NCI-H2081 (cell line): ENCODE measurements at places on chromosomes 13 and 19.
A peak's percentile ranks its signal among the peaks of the same experiment; 100 is the strongest.

DNA sequence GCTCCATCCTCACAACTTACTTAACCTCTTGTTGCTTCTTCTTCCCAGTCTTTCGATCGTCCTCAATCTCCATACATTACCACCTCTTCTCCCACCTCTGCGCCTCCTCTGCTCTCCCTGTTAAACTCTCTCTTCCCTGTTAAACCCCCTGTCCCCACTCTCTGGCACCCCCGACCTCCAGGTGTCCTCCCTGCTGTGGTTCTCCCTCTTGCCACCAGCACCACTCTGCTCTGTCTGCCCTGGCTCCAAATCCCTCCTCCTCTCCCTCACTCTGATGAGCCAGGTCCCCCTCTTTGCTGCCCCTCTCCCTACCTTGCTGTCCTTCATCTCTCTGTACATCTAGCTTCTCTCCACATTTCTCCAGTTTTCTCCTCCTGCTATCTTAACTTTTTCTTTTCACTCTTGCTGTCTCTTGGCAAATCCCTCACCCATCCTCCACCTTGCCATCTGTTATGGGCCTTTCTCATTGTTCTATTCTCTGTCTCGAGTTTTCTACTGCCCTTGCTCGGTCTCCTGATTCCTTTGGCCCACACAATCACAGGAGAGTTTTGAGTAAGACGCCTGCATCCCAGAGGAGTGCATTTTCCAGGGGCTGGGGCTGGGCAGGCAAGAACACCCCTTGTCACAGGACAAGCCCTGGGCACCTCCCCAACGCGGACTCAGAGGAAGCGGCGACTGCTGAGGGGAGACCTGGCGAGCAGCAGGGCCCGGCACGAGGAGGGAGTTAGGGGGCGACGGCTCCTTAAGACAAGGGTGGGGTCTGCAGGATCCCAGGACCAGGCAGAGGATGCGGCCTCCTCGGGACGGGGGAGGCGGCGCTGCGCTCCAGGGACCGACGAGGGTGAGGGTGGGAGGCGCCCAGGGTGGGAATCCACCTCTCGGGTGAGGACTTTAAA is 21.4 kb upstream of the ERVV-1 start:
- no peak for DNase-seq

DNA sequence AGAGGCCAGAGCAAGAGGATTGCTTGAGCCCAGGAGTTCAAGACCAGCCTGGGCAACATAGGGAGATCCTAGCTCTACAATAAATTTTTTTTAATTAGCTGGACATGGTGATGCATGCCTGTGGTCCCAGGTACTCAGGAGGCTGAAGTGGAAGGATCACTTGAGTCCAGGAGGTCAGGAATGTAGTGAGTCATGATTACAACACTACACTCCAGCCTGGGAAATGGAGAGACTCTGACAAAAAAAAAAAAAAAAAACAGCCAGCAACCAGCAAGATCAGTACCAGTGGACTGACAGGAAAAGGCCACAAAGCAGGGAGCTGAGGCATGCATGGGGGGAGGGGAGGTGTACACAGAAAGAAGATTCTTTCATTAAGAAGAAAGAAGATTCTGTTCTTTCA is 52.7 kb upstream of the RFXAP start:
- DNase-seq, result no peak

DNA sequence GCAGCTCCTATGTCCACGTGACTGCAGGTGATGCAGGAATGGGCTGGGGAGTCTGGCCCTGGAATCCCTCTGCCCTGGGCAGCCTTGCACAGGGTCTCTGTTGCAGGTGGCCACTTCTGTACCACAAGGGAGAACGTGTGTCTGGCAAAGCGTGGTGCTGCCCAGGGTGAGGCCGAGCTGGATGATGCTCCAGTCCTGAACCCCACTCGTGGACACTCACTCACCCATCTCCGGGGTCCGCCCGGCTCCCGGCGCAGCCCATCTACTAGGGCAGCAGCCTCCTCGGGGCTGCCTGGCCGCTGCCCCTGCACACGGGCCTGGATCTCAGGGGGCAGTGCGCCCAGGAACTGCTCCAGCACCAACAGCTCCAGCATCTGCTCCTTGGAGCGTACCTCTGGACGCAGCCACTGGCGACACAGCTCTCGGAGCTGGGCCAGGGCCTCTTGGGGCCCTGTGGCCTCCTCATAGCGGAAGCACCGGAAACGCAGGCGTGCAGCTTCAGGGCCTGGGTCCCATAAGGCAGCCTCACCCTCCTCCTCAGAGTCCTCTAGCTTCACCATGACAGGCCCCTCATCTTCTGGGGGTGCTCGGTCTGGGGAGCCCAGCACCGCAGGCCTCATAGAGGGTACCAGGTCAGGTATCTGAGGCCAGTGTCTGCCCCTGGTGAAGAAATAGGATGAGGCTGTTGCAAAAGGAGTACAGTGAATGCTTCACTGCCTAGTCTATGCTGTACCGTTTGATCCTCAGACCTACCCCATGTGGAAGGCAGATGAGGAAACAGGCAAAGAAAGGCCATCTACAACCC is 2.2 kb downstream of the MZF1 start:
- no peak for DNase-seq

DNA sequence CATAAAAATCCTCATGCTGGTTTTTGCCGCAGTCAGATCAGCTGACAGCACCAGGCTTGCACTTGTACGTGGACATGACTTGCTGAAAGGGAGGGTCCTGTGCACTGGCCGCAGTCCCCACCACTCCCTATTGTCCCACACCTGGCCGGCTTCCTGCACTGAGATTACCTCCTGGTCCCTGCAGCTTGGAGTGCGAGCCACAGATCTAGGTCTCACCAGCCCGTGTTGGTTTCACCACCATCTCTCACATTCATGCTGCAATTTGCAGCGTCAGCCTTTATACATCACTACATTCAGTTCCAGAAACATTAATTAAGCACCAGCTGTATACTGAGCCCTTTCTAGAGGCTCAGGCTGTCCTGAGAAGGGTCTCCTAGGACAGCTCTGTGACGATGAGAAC is 15.0 kb upstream of the CD22 start:
- no peak for DNase-seq

- no peak for DNase-seq
Observed at GRCh38 chr13:27481766-27482165, 31.4 kb upstream of the MTIF3 start.

- DNase-seq, result no peak
Observed at GRCh38 chr13:36038785-36039555, 92.2 kb downstream of the DCLK1 start.

DNA sequence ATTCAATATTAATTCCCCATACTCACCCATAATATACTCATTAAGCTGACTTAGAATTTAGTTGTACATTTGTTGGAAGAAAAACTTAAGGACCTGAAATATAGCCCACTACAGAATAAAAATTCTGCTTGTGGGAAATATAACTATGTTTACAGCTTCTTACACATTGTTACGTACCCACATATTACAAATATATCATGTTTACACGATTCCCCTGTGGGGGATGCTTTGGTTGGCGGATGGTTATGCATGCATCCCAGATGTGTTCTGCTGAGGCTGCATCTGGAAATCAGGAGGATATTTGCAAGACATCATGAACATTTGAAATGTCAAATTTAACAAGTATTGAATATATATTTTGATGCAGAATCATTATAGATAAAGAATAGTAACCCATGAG is 79.5 kb upstream of the KL start:
- no peak for DNase-seq

DNA sequence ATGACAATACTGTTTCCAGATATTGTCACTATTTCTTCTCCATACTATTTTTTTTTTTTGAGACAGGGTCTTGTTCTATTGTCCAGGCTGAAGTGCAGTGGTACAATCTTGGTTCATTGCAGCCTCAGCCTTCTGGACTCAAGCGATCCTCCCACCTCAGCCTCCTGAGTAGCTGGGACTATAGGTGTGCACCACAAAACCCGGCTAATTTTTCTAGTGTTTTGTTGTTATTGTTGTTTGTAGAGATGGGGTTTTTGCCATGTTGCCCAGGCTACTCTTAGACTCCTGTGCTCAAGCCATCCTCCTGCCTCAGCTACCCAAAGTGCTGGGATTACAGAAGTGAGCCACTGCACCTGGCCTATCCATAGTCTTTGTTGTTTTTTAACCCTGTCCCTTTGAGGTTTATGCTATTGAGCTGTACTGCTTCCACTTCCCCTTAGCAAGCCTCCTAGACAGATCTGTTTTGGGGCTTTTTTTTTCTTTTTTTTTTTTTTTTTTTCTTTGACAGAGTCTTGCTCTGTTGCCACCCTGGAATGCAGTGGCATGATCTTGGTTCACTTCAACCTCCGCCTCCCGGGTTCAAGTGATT is 27.6 kb upstream of the MAP3K10 start:
- no peak for DNase-seq

- no peak for DNase-seq
Observed at GRCh38 chr19:13926715-13927114, 11.5 kb downstream of the PODNL1 start.

GRCh38 chr13:51237386-51237785 is 15.2 kb downstream of the FAM124A start:
- DNase-seq, result no peak

- no peak for DNase-seq
Observed at GRCh38 chr13:34462843-34463242, 479.2 kb upstream of the NBEA start.

- DNase-seq, result no peak
Observed at GRCh38 chr19:2089727-2090053, 6.4 kb downstream of the MOB3A start.

DNA sequence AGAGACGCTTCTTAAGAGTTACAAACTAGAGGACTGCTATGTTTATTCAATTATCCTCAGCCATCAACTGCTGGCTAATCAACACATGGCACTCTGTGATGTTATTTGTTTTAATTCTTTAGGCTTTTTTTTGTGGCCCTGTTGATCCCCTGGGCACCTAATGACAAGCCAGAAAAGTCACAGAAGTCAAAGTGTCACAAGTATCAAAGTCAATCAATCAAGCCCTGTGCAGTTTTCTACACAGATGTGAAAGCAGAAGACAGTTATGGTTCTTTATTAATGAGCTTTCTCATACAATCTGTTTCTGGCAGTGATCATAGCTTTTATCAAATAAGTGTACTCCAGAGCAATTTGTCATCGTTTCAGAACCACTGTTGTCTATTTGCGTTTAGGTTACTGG is 34.3 kb downstream of the MYO16 start:
- no peak for DNase-seq

DNA sequence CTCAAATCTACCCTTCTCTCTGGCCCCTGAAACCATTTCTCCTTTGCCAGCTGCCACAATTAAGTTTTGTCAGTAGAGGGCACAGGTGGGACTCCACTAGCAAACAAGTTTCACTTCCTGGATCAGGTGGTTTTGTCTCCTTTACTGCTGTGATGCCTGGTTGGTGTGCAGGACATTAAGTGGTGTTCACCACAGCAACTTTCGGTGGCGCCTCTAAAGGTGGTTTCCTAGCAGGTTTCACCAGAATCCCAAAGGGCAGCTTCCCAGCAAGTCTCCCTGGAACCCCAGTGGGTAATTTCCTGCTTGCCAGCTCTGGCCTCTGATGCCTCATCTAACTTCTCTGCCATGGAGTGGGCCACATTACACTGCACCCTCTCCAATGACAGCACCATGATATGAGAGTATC is 16.6 kb downstream of the MED4 start:
- DNase-seq, result no peak

GRCh38 chr19:42519108-42519507 is 9.2 kb downstream of the CEACAM1 start:
- no peak for DNase-seq

DNA sequence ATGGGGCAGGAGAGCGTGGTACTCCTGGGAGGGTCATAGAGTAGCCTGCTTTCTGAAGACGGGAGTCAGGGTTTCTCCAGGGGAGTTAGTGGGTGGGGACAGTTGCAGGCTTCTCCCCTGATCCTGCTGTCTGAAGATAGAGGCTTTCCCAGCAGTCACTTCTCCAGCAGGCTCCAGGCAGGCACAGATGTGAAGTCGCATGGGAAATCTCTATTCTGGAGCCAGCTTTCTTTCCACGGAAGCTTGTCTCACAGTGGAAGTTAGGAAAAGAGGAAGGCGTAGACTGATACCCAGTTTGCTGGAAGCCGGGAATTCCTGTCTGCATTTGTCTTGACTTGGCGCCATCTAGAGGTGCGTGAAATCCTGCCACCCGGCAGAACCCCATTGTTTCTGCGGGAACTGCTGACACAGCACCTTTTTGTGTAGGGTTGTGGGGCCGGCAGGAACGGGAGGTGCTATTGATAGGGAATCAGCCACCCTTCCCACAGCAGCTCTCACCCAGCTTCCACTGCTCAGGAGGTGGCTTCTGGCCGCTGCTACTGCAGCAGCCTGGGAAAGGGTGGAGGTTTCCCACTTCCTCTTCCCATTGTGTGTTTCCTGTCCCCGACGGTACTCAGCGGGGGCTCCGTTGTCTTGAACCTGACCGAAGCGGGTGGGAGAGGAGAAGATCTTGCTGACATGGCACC is 28.5 kb upstream of the NPAS1 start:
- DNase-seq, result peak; percentile 65

DNA sequence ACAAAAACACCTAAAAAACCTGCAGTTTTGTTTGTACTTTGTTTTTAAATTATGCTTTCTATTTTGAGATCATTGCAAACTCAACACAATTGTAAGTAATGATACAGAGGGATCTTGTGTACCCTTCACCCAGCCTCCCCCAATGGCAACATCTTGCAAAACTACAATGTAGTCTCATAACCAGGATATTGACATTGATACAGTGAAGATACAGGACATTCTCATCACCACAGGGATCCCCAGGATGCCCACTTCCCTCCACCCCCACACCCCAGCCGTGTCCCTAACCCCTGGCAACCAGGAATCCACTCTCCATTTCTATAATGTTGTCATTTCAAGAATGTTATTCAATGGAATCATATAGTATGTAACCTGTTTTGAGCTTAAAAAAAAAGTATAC is 10.3 kb upstream of the C5AR2 start:
- DNase-seq, result no peak

DNA sequence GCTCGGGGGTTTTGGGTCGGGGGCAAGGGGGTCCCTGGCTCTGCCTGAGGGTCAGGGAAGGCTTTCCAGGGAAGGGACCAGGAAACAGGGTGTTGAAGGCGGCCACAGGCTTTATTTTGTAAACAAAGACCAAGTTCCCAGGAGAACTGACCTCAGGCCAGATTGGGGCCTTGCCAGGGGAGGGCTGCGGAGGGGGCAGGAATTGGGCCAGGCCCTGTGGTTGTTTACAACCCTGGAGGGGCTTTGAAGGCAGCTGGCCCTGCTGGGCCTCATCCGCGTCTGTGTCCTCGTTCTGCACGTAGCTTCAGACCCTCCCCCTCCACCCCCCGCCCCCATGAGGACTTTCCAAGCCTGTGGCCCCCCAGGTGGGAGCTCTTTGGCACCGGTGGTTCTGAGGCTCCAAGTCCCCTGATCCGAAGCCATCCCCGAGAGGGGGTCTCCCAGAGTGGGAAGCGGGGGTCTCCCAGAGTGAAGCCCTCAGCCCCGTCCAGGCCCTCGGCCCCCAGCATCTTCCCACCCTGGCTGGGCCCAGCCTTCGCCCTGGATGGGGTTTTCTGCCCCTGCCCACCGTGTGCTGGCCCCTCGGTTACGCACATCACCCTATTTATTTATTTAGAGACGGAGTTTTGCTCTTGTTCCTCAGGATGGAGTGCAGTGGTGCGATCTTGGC is 13.5 kb upstream of the BSG start:
- no peak for DNase-seq

- no peak for DNase-seq
Observed at GRCh38 chr13:80454245-80454644, 113.3 kb upstream of the SPRY2 start.

GRCh38 chr13:48138270-48138669 is 43.4 kb upstream of the MED4 start:
- no peak for DNase-seq
